ENCODE measurements at places on chromosomes 5 and 9.

GRCh38 chr9:15386465-15386864, 36.2 kb upstream of the SNAPC3 start:
- no peak for DNase-seq

DNA sequence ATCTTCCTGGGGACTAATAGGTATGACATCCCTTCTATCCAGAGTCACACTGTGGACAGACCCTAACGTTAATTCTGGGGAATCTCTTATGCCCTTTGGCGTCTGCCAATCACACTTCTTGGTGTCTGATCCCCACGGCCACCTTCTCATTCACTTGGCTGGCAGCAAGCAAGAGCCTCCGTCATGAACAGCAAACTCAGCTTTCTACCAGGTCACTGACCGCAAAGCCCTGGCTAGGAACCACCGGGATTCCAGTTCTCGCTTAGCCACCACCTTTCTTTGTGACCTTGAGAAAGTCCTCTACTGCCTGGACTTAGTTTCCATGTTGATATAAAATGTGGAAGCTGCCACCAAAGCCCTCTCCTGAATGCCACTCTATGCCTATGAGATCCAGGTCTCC, 67.7 kb upstream of the FCN1 start:
- no peak for DNase-seq

GRCh38 chr9:131578731-131579504, 33.6 kb downstream of the PRRT1B start:
- no peak for DNase-seq

GRCh38 chr5:176436656-176437055, 11.5 kb upstream of the FAF2 start:
- DNase-seq = no peak

- DNase-seq = no peak
Observed at GRCh38 chr5:76445063-76445462, 42.0 kb downstream of the IQGAP2 start.

- DNase-seq = no peak
Observed at GRCh38 chr9:17776735-17777134, 197.9 kb downstream of the SH3GL2 start.

DNA sequence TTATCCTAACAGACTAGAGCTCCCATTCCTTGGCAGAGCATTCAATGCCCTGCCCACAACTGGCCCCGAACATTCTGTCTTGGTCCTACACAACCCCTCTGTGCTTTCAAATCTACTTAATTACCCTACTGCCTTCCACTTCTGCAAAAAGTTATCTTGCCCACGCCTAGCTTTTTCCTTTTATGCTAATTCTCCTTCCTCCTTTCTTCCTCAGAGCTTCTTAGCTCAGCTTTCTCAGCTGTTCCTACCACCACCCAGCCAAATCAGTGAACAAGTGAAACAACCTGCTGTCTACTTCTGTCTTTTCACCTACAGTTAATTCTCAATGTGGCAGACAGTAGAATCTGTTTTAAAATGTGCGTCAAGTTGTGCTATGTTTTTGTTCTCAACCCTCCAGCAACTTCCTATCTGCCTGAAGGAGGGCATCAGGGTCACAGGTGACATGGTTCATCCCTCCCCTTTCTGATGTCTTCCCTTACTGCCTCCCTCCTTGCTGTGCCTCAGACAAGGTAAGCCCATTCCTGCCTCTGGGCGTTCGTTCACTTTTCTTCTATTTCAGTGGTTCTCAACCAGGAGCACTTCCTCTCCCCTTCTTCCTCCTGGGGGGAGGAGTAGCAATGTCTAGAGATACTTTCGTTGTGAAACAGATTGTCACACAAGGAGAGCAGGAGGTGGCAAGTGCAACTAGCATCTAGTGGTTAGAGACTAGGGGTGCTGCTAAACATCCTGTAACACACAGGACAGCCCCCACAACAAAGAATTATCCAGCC, 1.3 kb upstream of the REEP5 start:
- no peak for DNase-seq

DNA sequence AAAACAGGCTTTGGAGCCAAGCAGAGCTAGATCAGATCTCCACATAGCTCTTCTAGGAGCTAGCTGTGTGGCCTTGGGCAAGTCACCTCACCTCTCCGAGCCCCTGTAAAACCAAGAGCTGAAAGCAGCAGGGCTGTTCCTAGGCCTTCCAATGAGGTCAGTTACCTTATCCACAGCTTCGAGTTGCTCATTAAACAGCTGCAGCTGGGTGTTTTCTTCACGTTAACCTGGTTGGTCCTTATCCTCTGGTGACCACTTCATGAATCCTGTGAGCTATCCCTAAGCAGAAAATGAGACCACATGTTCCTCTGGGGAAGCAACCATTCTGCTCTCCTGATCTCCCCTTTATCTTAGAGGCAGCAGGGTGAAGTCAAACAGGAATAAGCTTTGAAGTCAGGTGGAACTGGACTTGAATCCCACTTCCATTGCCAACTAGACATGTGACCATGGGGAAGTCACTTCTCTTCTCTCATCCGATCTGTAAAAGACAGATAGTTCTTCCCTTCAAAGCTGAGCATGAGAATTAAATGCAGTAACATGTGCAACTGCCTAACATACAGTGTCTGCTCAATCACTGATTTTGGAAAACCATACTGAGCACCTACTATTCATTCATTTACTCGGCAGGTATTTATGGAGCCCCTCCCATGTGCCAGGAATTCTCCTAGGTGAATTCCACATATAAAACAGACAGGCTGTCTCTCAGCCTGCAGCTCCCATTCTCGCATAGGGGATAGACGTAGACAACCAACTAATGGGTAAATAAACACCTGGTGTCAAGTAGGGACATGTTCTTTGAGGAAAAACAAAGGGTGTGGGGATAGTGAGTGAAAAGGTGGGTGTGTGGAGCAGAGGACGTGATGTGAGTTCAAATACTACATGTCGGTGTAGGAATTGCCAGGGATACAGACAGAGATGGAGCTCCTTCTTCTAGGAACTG, 111.7 kb upstream of the BOD1 start:
- no peak for DNase-seq

- DNase-seq = no peak
Observed at GRCh38 chr9:120362446-120362845, 217.5 kb downstream of the CDK5RAP2 start.

Data from NCI-H2107 (cell line).